ENCODE measurements at places on chromosomes 13 and 19.

DNA sequence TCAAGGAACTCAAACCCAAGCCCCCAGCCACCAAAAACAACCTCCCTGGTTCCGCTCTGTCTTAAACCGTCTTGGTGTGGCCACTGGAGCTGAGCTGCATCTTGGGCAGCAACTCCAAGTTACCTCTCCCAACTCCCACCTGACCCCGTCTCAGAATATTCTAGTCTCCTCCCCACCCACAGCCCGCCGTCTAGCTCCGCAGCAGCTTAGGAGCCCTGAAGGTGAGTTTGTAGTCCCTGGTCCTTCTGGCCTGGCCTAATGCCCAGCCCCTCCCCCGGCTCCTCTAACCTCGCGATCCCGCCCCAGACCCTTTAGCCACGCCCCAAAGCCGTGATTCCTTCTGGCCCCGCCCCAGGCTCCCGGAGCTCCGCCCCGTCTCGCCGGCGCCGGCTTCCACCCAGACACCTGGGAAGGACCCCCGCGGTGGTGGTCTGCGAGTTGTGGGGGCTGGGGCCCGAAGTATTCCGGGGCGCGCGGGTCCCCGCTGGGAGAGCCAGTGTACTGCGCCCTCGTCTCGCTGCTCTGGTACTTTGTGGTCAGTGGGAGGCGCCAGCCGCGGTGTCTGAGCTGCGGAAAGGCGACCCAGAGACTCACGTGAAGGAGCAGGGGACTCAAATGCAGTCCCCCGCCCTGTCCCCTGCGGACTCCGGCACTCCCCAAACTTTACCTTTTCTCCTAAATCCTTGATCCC, 2.5 kb upstream of the LHB start:
- DNase-seq: no peak

GRCh38 chr13:31044364-31045285, 112.2 kb downstream of the TEX26 start:
- DNase-seq: peak; percentile 42

- DNase-seq: no peak
These were observed 886.7 kb upstream of the PCDH20 start for GRCh38 chr13:62302341-62302740.

DNA sequence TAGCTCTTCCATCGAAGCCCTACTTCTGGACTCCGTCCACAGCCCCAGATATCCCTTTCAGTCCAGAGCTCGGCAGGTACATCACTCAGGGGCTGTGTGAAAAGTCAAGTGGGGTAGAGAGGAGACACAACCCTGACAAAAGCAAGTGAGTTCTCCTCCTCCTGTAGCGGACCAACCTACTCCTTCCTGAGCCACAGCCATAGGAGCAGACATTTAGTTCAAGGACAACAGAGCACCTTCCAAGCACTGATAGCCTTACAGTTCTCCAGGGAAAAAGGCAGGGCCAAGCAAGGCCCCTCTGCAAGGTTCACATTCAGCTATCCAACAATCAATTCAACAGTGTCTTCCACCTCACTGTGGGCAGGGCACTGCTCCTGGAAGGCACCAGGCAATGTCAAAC, 89.0 kb downstream of the FGF14 start:
- DNase-seq: no peak

DNA sequence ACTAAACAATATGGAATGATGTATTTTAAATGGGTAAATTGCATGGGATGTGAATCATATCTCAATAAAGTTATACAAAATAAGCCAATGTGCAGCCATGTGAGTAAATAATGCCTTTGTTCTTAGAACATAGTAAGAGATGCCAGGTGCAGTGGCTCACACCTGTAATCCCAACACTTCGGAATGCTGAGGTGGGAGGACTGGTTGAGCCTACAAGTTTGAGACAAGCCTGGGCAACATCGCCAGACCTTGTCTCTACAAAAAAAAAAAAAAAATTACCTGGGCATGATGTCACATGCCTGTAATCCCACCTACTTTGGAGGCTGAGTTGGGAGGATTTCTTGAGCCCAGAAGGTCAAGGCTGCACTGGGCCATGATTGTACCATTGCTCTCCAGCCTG, 230.7 kb downstream of the RFC3 start:
- DNase-seq: no peak

- no peak for DNase-seq
These were observed 1215.7 kb upstream of the SLC10A2 start for GRCh38 chr13:104281910-104282309.

DNA sequence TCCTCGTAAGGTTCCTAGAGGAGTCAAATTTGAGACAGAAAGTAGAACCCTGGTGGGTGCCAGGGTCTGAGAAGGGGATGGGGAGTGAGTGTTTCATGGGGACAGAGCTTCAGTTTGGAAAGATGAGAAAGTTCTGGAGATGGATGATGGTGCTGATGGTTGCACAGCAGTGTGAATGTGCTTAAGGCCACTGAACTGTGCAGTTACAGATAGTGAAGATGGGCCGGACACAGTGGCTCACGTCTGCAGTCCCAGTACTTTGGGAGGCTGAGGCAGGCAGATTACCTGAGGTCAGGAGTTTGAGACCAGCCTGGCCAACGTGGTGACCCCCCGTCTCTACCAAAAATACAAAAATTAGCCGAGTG, 917 bp downstream of the SPC24 start:
- no peak for DNase-seq

DNA sequence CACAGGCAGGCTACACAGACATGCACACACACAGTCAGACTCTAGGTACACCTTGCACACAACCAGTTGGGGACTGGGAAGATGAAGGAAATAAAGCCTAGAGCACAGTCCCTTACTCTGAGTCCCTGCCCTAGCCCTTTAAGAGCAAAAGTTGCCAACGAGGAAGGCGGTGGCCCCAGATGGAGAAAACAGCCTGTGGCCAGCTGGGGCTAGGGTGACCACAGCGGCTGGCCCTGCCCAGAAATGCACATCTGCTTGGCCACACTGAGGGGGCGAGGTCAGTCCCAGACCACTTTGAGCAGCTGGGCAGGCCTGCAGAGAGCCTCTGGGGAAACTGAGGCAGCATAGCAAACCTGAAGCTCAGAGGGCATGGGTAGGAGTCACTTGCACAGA, 52.3 kb downstream of the PTPRS start:
- no peak for DNase-seq

GRCh38 chr13:40302351-40302750, 364.1 kb downstream of the FOXO1 start:
- DNase-seq: no peak

DNA sequence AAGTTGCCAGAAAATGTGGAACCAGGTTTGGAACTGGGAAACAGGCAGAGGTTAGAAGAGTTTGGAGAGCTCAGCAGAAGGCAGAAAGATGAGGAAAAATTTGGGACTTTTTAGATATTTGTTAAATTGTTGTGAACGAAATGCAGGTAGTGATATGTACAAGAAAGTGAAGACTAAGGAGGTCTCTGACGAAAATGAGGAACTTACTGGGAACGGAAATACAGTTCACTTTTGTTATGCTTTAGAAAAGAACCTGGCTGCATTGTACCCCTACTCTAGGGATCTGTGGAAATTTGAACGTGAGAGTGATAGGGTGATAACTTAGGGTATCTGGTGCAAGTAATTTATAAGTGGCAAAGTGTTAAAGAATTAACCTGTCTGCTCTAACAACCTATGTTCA, 632.4 kb downstream of the SLITRK5 start:
- no peak for DNase-seq

DNA sequence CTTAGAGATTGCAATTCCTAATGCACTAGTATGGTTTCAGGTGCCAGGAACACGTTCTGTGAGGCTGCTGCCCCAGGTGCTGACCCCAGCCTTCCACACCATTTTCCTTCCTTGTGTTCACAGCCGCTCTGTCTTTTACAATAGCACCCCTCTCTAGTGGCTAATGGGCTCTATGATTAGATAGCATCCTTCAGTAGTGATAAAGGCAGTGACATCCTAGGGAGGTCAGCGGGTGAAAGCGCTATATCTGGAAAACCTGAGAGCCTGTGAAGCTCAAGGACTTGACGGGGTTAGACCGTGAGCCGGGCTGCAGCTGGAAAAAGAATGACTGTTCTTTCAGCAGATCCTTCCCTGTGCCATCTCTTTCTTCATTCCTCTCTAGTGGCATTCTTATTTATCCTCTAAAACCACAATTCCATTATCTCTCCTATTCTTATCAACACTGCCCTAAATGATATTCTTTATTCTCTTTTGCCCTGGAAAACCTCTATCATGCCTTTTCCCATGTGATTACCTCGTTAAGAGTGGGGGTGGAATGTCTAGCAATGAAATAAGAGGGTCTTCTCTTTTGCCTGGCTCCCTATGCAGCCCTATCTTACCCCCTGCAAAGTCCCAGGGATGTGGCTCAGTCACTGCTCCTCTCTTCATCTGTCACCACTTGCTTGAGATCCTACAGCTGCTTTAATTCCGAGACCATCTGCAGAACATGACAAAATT, 21.8 kb downstream of the ALOX5AP start:
- no peak for DNase-seq

DNA sequence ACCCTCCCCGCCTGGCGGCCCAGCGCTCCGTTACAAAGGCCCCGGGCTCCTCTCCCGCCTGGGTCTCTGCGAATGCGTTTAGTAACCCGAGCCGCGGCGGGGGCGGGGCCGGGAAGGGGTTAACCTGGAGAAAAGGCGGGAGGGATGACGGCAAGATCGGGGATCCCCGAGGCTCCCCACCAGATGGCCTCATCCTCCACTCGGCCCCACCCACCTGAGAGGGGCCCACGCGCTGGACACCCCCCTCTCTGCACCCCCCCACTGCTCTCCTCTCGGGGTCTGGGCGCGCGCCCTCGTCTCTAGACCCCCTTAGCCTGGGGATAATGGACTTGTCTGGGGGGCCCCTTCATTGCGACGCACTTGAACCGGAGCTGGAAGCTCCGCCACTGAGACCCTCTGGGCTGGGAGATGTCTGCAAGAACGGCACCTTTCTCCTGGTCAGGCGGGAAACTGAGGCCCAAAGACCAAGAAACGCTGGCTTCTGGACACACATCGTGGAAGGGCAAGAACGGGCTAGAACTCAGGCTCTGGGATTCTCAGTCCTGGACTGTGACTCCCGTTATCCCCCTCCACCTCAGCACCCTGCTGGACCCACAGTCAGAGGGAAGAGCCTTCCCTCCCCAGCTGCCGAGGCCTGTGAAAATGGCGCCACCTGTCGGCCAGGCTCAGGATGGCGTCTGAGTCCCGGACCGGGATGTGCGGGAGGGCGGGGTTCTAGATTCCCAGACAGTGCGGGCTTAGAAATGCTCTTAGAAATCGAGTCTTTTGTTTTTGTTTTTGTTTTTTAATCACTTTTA, 2.9 kb upstream of the LTBP4 start:
- DNase-seq: peak; percentile 70

DNA sequence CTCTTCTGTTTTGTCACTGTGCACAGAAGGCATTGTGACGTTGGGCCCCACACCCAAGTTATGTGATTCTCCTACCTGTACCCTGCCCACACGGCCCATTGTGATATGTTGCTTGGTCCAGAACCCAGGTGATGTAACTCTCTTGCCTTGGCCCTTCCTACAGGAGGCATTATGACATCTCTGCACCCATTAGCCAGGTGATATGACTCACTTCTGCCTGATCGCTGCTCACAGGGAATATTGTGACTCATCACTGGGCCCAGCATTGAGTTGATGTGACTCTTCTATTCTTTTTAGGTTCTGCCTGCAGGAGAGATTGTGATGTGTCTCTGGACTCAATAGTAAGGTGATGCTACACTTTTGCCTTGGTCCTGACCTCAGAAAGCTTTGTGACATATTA, 65.4 kb upstream of the ZNF91 start:
- no peak for DNase-seq

GRCh38 chr19:40763526-40763925, 11.8 kb upstream of the MIA start:
- DNase-seq: no peak

DNA sequence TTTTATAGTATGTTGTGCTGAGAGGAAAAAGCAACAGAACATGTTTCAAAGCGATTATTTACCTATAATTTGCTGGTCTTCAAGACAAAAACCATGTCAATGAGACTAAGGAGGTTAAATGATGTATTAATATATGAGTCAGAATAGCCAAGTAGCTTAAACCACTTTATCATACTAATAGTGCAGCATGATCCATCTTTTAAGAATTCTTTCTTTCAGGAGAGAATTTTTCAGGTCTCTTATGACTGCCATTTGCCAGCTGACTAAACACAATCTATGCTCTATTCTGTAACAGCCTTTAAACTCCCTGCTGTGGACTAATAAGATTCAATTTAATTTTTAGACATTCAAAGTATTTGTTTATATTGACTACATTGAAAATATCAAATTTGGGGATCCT, 93.7 kb downstream of the TRPC4 start:
- DNase-seq: no peak

- peak; percentile 53 for DNase-seq
These were observed 28.5 kb upstream of the NPAS1 start for GRCh38 chr19:46990991-46991676.

- DNase-seq: no peak
These were observed 12.4 kb downstream of the EFNB2 start for GRCh38 chr13:106522898-106523525.

- DNase-seq: no peak
These were observed 52.4 kb downstream of the LATS2 start for GRCh38 chr13:21009036-21009435.

DNA sequence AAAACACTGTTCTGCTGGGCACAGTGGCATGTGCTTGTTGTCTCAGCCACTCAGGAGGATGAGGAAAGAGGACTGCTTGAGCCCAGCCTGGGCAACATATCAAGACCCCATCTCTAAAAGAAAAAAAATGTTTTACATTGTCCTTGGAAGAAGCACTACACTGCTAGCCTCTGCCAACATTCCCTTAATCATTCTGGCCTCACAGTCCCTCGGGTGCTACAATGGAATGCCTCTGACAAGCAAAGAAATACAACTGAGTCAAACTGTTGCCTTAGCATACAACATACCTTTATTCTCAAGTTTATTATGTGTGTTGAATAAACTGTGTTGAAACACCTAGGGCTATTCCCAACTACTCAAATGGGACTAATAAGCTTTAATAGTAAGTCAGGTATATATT, 56.1 kb downstream of the PSPC1 start:
- no peak for DNase-seq

DNA sequence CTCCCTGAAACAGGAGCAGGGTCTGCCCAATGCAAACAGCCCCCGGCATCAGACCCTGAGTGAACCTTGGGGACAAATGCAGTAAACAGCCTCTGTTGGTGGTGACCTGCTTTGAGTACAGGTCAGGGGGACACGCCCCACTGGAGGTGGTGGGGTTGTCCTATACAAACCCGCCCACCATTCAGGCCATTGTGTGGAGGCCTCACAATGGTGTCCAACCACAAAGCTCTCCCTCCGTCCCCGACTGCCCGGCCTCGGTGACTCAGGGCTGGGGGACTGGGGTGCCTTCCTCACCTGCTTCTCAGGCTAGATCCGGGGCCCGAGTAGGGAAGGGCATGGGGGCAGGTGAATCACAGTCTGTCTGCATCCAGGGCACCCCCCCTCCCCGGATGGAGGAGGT, 1.5 kb downstream of the MUC16 start:
- no peak for DNase-seq

GRCh38 chr19:3985643-3986259, 488 bp upstream of the EEF2 start:
- DNase-seq: no peak

GRCh38 chr19:15180451-15181390, 20.1 kb downstream of the NOTCH3 start:
- peak; percentile 82 for DNase-seq
